ENCODE measurements at places on chromosomes 4 and X. TPM values are rescaled to one million over a fixed set of nuclear protein-coding genes. Genes with fewer than 3 reads are reported as not detected.

Gene ZBED1
- total RNA-seq = 15.1 TPM

Gene CLCN4
- 4.3 TPM for total RNA-seq

Gene RPS6KA6
- total RNA-seq = 6.2 TPM

Gene ERAS
- not detected for total RNA-seq

Gene PROM1
- total RNA-seq = 0.14 TPM

Gene SORCS2
- not detected for total RNA-seq

Gene TMEM144
- total RNA-seq = not detected

Gene SMARCA1
- total RNA-seq = not detected

Gene POLN
- total RNA-seq = 2.7 TPM

Gene CBLL2
- total RNA-seq = not detected

Gene EPGN
- not detected for total RNA-seq

Gene MAMLD1
- 22.9 TPM for total RNA-seq

Gene SPANXN3
- not detected for total RNA-seq

Gene ANXA10
- not detected for total RNA-seq

Gene ZNF732
- total RNA-seq = 0.25 TPM

Gene CTAG1B
- not detected for total RNA-seq

Gene TRIM60
- total RNA-seq = not detected

Gene SLC2A9
- 0.72 TPM for total RNA-seq

Gene TCEAL6
- not detected for total RNA-seq

Gene CCKAR
- not detected for total RNA-seq

Gene PPP1R3F
- 0.19 TPM for total RNA-seq

Gene FREM3
- not detected for total RNA-seq

Gene TRIML1
- not detected for total RNA-seq

Gene CYBB
- 14.4 TPM for total RNA-seq

Gene FOXP3
- total RNA-seq = not detected

Gene CT47B1
- total RNA-seq = not detected

Gene LEF1
- not detected for total RNA-seq

Gene LNX1
- not detected for total RNA-seq
